ENCODE measurements at places on chromosomes 5 and 9.

DNA sequence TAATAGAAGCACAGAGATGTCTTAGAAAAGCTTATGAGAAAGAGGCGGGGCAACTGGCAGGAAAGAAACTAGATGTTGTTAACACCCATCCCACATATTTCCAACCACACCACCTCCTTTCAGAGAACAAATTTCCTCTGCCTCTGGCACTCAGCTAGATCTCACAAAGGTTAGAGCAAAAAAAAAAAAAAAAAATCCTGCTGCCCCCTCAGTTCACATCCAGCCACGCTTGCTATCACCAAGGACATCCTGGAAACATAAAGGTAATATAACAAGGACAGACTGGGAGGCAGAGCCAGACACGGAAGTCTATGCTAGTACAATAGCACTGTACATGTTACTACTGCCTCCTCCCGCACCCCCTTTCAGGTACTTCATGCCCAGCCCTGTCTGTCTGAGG is 238.0 kb upstream of the PTGER4 start:
- no peak for DNase-seq

- DNase-seq: peak; percentile 85
These were observed 7.9 kb downstream of the SLC6A3 start for GRCh38 chr5:1437226-1437829.

DNA sequence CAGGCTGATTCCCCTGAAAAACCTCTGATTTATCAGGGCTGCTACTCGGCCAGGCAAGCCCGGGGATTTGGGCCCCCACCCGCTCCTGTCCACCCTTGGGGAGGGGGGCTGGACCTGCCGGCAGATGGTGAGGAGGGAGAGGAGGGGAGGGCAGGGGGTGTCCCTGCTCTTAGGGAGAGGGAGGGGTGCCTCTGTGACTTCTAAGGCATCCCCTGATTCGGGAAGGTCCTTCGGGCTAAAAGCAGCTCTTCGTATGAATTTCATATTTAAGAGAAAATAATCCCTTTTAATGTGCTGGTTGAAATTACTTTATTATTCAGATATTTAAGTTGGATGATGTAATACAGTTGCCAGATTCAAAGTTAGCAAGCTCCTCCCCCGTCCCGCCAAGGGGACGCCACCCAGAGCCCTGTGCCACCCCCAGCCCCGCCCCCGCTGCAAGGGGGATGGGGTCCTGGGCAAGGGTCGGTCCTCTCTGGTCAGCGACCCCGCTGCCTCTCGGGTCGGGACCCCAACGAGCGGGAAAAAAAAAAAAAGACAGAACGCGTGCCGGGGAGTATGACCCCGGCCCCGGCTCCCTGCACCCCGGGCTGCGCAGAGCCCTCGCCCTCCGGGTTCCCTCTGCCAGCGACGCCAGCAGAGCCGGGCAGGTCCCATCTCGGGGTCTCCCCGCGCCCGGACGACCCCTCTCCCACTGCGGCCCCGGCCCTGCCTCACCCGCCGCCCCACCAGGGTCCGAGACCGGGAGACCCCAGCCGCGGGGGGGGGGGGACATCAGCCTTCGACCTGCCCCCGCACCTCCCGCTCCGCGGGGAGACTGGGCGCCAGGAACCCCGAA is 12.4 kb downstream of the LHX3 start:
- DNase-seq: peak; percentile 60

GRCh38 chr9:120538339-120538738 is 41.6 kb downstream of the CDK5RAP2 start:
- peak; percentile 29 for DNase-seq

DNA sequence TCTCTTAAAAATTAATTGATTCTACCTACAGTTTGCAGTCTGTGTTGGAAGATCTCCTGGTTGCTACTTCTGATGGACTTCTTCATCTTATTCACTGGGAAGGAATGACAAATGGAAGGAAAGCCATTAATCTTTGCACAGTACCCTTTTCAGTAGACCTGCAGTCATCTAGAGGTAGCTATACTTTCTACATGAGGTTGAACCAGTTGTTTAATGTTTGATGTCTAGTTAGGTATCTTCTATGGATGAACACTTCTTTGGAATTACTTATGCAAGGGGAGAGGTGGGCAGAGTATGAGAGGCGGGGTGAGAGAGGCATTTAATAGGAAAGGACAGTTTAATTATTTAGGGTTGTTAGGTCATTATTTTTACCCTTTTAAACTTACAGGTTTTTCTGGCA is 91.2 kb downstream of the RIC1 start:
- DNase-seq: peak; percentile 32

DNA sequence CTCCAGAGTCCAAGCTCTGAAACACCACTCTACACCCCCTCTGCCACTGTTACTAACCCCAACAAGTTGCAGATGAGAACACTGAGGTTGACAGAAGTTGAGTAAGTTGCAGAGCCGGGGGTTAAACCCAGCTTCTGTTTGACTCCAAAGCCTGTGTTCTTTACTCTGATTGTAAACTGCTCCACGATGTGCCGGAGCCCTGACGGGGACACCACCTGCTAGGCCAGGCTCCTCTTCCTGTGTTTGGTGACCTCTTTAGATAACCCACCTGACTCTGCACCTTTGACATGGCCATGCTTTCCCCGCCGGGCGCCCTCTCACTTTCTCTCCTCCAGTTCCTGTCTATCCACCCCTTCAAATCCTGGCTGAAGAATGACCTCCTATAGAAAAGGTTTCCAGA is 96.7 kb downstream of the PAX5 start:
- no peak for DNase-seq

GRCh38 chr9:16516891-16517290 is 353.6 kb downstream of the BNC2 start:
- DNase-seq: no peak

GRCh38 chr5:95375591-95375990 is 15.6 kb upstream of the FAM81B start:
- no peak for DNase-seq

DNA sequence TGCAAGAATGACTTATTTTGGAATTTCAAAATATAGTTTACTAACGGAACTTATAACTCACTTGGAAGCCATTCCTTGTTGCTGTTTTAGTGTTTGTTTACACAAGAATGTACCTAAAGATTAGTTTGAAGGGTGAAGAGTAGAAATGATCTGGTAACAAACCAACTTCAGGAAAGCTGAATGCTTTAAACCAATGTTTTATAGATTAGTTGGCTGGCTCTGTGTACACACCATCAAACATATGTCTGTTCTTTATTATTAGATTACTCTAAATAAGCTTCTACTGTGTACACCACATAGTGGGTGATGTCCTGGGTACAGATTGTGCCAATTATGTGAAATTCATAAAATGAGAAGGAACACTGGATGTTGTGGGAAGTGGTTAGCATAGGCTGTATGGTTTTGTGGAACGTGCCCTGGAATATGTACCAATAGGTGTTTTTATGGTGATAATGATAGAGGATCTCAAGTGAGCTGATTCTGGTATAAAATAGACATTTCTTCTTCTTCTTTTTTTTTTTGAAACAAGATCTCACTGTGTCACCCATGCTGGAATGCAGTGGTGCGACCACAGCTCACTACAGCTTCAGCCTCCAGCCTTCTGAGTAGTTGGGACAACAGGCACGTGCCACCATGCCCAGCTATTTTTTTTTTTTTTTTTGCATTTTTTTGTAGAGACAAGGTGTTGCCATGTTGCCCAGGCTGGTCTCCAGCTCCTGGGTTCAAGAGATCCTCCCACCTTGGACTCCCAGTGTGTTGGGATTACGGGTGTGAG is 109.3 kb upstream of the DHFR start:
- DNase-seq: no peak

- DNase-seq: no peak
These were observed 6.0 kb downstream of the CEL start for GRCh38 chr9:133067813-133068212.

GRCh38 chr9:123490688-123491087 is 134.7 kb downstream of the CRB2 start:
- DNase-seq: no peak

- no peak for DNase-seq
These were observed 24.4 kb upstream of the RASA1 start for GRCh38 chr5:87243161-87243844.

- DNase-seq: no peak
These were observed 57.8 kb downstream of the PPIC start for GRCh38 chr5:122978644-122979297.

DNA sequence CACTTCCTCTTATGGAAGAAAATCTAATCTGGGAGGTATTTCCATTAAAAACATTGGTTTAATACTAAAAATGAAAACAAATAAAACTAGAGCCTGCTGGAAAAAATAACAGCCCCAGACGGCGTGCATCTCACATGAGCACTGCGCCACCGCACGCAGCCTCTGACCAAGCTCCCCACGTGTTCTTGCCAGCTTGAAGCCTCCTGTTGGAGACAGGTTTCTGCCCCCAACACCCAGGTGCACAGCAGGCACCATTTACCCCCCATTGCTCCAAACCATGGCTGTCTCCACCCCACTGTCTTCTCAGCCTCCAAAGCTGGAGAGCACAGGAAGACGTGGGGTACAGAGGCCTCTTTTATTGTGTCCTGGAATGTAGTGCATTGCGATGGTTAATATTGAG is 10.7 kb upstream of the COL5A1 start:
- DNase-seq: no peak

DNA sequence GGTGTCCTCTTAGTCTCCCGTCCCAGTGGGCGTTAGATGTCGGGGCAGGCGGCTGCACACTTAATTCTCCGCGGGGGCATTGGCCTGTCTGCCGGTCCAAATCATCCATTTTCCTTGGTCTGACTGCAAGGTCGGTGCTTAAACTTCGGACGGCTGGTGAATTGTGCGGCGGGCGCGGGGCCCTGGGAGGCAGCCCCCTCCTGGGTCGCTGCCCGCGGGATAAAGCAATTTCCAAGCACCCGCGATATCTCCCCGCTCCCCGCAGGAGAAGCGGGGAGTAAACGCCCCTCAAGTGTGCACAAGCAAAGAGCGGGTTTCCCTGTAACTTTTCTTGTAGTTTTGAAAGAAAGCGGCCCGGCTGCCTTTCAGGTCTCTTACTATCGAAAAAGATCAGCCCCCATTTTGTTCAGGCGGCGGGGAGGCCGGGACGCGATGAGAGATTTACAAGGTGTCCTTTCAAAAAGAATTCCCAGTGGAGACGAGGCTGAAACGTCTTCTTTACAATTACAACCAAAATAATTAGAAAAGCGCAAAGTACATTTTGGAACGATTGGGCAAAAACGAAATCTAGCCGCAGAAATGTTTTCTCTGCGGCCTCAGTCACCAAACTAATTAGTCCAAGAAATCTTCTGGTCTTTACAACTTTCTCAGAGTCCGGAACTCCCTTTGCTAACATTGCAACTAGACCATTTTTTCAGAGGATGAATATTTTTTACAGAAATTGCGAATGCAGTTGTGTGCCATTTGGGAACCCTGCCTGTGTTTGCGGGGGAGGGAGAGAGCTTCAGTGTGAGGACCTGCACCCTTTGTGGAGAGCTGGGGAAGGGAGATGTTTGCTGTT is 1.8 kb downstream of the IRX1 start:
- no peak for DNase-seq

- no peak for DNase-seq
These were observed 19.7 kb downstream of the TLE4 start for GRCh38 chr9:79591458-79591857.

GRCh38 chr5:15598294-15598902 is 98.4 kb downstream of the FBXL7 start:
- peak; percentile 54 for DNase-seq

DNA sequence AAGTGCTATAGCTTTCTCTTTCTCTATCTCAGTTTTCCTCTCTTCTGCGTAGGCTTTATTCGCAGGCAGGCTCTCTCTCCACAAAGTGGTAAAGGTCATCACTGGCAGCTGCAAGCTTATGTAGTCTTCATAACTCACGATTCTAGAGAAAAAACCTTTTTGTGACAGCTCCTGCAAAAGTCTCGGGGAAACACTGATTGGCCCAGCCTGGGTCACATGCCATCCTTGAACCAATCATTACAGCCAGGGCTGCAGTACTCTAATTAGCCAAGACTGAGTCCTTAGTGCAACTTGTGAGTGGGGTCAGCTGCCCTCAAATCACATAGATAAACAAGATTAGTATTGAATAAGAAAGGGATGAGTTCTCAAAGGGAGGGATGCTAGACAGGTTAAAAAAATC is 18.3 kb upstream of the FRMPD1 start:
- DNase-seq: no peak

DNA sequence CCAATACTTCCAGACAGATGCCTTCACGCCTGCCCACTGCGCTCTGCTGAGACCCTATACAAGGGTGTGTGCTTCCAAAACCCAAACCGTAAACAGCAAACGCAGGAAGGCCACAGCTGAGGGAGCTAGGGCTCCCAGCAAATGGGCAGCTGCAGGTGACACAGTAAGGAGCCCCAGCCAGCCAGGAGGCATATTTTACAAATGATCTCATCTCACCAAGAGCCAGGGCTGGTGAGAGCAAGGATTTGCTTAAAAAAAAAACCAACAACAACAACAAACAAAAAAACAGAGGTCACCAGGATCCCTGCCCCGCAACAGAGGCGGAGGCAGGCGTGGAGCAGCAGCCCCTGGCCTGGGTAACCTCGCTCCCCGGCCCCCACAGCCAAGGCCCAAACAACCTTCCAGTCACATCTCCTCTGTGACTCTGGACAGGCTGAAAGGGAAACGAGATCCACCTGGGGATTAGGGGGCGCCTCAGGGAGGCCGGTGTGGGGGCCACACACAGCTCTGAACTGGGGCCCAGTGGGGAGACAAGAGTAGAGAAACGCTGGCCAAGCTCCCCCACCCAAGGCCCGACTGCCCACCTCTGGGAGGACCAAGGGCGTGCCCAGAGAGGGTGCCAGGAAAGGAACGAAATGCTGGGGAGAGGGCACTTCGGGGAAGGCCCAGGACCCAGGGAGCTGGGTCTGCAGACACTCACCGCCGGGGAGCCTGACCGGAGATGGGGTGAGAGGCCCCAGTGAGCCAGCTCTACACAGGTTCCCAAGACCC is 3.3 kb downstream of the NACC2 start:
- peak; percentile 23 for DNase-seq

- peak; percentile 58 for DNase-seq
These were observed 243.6 kb downstream of the AP3B1 start for GRCh38 chr5:78050888-78051287.

- DNase-seq: peak; percentile 37
These were observed 34.5 kb downstream of the C9orf57 start for GRCh38 chr9:72025906-72026305.

DNA sequence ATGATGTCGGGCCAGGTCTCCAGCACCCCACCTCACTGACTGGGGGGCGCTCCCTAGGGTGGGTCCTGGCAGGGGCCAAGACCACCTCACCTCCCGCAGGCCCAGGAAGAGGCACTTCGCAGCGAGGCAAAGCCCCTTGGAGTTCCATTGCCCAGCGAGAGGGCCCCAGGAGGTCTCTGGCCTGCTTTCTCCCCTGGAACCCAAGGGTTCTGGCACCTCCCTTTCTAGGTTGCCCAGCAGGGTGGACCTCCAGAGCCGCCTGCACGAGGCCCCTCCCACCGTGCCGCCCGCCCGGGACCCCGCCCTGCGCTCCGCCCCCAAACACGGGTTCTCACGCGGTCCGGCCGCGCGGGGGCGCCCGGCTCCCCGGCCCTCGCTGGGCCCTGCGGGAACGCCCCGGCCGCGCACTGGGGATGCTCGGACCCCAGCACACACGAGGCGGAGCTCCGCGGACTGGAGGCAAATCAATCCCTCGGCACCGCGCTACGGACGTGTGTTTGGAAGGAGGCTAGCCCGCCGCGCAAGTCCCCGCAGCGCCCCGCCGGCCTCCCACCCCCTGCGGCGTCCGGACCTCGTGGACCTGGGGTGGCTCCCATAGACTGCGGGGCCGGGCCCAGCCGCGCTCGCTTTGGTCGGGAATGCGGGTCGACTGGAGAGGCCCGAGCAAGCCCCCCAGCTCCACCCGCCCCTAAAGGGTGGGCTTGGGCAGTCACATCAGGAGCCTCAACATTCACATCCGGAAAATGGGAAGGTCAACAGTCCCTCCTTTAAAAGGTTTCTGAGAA is 99.5 kb upstream of the LMX1B start:
- peak; percentile 87 for DNase-seq

Data from NCI-H69 (cell line).